ENCODE measurements at places on chromosomes 2 and 18. TPM values are rescaled to one million over a fixed set of nuclear protein-coding genes. Genes with fewer than 3 reads are reported as not detected.

GRCh38 chr2:128756365-128756717 lies 437.7 kb upstream of the HS6ST1 start:
- no peak for DNase-seq

DNA sequence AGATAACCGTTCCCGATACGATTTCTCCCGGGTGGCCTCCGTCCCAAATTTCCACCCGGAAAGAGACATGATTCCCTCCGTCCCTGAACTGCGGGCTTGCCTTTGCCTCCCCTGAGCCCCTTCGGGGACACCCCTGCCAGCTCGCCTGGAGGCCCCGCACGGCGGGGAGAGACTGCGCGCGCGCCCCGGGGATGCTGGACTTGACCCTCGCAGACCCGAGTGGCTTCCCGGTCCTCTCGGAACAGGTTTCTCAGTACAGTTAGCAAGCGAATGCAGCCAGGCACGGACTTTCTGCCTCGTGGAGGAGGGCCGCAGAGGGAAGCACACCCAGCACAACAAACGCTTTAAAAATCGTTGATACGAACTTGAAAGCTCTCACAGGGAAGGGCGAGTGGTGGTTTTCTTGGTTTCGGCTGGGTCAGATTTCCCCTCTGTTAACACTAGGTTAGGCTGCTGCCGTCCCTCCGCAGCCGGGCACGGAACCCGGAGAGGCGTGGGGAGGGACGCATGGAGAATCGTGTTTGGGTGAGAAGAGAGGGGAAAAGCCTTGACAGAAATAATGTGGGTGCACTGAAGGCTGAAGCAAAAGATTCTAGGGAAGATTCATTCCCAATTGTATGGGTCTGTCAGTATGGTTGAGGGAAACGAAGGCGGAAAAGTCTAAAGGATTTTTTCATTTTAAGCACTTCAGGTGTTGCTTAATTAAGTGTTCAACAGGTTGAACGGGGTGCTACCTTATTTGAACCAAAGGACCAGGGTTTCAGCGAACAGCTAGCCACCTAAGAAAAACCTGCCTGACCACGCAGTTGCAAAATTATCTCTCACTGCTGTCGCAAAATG lies 916 bp downstream of the TNFRSF11A start:
- DNase-seq: no peak

DES gene
- total RNA-seq: 146 TPM

C2orf78 gene
- total RNA-seq: not detected

DNA sequence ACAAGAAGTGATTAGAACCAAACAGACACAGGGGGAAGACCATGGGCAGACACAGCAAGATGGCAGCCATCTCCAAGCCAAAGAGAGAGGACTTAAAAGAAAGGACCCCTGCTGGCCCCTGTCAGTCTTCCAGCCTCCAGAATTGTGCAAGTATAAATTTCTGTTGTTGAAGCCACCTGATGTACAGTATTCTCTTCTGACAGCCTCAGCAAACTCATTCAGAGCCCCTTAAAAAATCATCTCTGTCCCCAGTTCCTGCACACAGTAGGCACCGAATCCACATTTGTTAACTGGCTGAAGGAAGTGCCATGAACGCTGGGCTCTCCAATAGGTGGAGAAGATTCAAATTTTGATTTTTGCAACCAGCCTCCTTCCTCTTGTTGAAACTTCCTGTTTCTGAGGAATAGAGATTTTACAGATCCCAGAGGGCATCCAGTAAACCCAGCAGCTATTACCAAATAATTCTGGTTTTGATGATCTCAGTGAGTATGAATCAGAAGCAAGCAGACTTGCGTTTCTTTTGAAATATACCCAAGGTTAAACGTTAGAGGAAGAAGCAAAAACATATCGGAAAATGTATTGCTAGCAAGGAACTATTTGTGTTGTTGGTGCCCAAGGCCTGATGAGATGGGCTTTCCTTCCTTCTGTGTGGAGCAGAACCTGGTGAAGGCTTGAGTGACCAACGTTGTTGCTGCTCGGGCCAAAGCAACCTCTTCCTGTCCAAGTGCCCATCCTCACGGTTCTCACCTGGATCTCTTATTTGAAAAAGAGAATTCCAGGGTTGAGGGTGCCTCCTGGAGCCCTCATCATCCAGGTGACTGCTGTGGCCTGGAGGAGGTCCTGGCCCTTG lies 47.7 kb upstream of the PLB1 start:
- no peak for DNase-seq

DNA sequence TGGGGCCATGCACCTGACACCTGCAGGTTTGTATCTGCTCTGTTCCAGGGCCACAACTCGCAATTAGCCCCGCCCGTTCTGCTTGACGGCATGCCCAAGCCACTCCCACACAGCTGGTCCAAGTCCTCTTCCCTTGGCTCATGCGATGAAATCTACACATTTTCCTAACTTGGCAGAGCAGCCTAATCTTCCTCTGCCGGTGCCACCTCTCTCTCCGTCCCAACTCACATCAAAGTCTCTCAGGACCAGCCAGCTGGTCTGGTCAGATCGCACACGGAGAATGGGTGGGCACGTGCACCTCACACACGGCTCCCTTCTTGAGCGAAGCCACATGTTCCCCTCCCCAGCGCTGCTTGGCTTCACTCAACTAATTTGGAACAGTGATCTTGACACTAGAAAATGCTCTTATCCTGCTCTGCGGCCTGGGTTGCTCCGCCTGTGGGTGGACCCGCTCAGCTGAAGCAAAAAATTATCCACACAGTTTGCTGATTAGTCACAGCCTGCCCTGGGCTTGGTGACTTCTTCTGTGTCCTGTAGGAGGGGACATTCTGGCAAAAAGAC lies 176.7 kb downstream of the NRP2 start:
- no peak for DNase-seq

- DNase-seq: no peak
Observed at GRCh38 chr2:54285451-54285850, 29.4 kb upstream of the TSPYL6 start.

- no peak for DNase-seq
Observed at GRCh38 chr2:11027195-11027594, 115.5 kb downstream of the KCNF1 start.

GRCh38 chr2:71336802-71337201 lies 5.2 kb downstream of the ZNF638 start:
- no peak for DNase-seq

DNA sequence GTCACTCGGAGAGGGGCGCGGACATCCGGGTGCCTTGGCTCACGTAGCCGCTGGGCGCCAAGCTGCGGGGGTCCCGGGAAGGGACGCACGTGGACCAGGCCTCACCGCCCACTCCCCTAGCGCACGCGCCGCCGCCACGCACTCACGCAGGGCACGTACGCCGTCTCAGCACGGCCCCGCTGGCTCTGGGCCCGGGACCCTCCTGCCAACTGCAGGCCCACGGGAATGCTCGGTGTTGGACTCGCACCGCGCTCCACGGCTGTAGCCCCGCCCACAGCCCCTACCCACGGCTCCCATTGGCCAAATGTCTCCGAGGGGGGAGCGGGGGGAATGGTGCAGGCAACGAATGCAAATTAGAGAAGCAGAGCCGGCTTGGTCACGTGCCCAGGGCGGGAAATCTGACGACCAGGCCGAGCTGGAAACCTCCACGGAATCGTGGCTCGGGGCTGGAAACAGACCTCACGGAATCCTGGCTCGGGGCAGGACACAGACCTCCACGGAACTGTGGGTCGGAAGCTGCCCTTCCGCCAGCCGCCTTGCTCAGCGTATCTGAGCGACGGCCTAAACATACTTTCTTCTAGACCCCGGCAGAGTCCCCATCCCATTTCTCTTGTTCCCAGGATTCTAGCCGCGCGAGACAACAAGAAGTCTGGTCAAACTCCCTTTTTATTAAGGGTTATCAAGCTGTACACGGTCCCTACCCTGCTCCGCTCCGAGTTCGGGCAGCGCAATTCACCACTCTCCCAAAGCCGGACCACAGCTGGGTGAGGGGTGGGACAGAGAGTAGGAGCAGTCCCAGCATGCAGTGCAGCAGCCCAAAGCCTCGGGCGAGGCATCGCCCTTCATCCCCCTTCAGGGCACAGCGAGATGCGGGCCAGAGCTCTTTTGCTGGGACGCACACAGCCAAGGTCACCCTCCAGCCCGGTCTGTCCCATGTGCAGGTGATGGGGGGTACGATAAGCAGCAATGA lies at the start of gene ABCB6:
TSS of gene ABCB6 (minus strand) at position 227 of the 970 bp plus-strand sequence. CDS start 285 bp downstream, outside the sequence.
- peak; percentile 96 for DNase-seq

PPM1G gene
- 50.2 TPM for total RNA-seq
